ENCODE measurements at places on chromosomes 16 and 17. TPM values are rescaled to one million over a fixed set of nuclear protein-coding genes. Genes with fewer than 3 reads are reported as not detected.

Gene SMIM36
- polyA plus RNA-seq: not detected

Gene SMARCE1
- 74.2 TPM for polyA plus RNA-seq

Gene SLC5A2
- 1.7 TPM for polyA plus RNA-seq

Gene HYDIN
- 0.07 TPM for polyA plus RNA-seq

Gene CTRL
- 4.8 TPM for polyA plus RNA-seq

Gene SLC5A10
- polyA plus RNA-seq: 1.5 TPM

Gene MT4
- polyA plus RNA-seq: not detected

Gene GPR139
- not detected for polyA plus RNA-seq

Gene TLCD2
- polyA plus RNA-seq: 0.26 TPM

Gene WNT9B
- 0.11 TPM for polyA plus RNA-seq

Gene CCL17
- polyA plus RNA-seq: 0.29 TPM

Gene KRTAP1-5
- not detected for polyA plus RNA-seq

Gene TTLL6
- 0.04 TPM for polyA plus RNA-seq

Gene TMEM114
- polyA plus RNA-seq: not detected

Gene MYH8
- 0.11 TPM for polyA plus RNA-seq

Gene WFDC1
- polyA plus RNA-seq: 2.1 TPM

Gene POLR3E
- polyA plus RNA-seq: 19.3 TPM

Gene PKD1
- 60.9 TPM for polyA plus RNA-seq

Gene KRT15
- polyA plus RNA-seq: 1.3 TPM

Gene NHLRC4
- 4.7 TPM for polyA plus RNA-seq

Gene CDH1
- 5.2 TPM for polyA plus RNA-seq

Gene RETREG3
- 30.9 TPM for polyA plus RNA-seq

Gene RAB11FIP4
- 5.8 TPM for polyA plus RNA-seq

Gene NPIPB13
- 4.9 TPM for polyA plus RNA-seq

Gene TPPP3
- polyA plus RNA-seq: 11.4 TPM

Gene GFAP
- polyA plus RNA-seq: 0.61 TPM

Gene PRRT2
- 0.67 TPM for polyA plus RNA-seq

Gene C17orf67
- 6.9 TPM for polyA plus RNA-seq

Gene SPN
- polyA plus RNA-seq: 7.3 TPM

Gene KRTAP4-3
- polyA plus RNA-seq: not detected

Gene SCGB1C2
- not detected for polyA plus RNA-seq

Gene ASIC2
- polyA plus RNA-seq: not detected

Gene DRC7
- 0.06 TPM for polyA plus RNA-seq

Gene OR1A1
- not detected for polyA plus RNA-seq

Gene HOXB5
- polyA plus RNA-seq: 1.5 TPM

Gene ICAM2
- 86.7 TPM for polyA plus RNA-seq

Gene UNC45B
- 0.08 TPM for polyA plus RNA-seq

Gene AANAT
- 0.22 TPM for polyA plus RNA-seq

Gene ENPP7
- polyA plus RNA-seq: not detected

Gene CEP112
- polyA plus RNA-seq: 6.7 TPM

Gene OTOA
- polyA plus RNA-seq: 0.86 TPM

Gene DUSP3
- 45.7 TPM for polyA plus RNA-seq

Gene SLC5A11
- 0.28 TPM for polyA plus RNA-seq

Gene CLEC3A
- polyA plus RNA-seq: not detected

Gene HID1
- polyA plus RNA-seq: 17.2 TPM

Gene GDPD1
- 0.68 TPM for polyA plus RNA-seq

Gene EXOC3L1
- 28.5 TPM for polyA plus RNA-seq

Gene EPN3
- polyA plus RNA-seq: 0.16 TPM

Gene TAT
- polyA plus RNA-seq: 0.08 TPM

Gene LGALS9B
- polyA plus RNA-seq: 0.33 TPM

Gene MMP15
- 2.9 TPM for polyA plus RNA-seq

Gene CCL8
- 0.41 TPM for polyA plus RNA-seq

Gene COX11
- 20.4 TPM for polyA plus RNA-seq

Gene FZD2
- 2.2 TPM for polyA plus RNA-seq

Gene KRT40
- polyA plus RNA-seq: not detected
